Activated CD8-positive, alpha-beta T cell treated with anti-CD3 and anti-CD28 coated beads for 36 hours (primary cell): ENCODE measurements at places on chromosomes 1 and 21. TPM values are rescaled to one million over a fixed set of nuclear protein-coding genes. Genes with fewer than 3 reads are reported as not detected.

DNA sequence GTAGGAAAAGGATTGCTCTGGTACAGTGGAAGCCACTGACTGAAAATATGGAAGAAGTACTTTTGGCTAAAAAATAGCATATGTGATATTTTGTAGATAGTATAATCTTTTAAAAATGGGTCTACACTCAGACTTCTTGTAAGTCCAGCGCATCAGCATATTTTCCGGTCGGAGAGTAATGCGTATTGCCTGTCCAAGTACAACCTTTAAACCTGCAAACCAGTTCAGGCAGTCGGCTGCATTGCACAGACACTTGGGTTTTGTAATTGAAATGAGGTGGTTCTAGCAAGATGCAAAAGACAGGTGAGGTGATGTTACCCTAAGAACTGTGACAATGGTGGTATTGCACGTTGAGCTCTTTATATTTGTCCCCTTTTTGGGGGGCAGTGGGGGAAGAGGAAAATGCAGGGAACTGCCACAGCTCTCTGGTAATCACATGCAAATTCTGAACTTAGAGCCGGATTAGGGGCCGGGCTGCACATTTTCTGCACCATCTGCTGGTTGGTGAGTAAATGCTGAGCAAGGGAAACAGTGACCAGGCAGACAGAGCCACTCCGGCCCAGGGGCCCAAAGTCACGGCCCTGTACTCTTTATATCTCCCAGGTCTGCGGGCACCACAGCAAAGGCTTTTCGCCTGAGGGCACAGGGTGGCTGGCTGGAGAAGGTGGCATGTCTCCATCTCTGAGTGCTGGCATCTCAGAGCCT is 2.3 kb downstream of the GPR137B start:
- H3K4me1 ChIP-seq, result peaks cover 26% of the 10 kb centered on the region
- DNase-seq, result no peak
- peak overlapping the region; percentile 92 for H3K4me3 ChIP-seq

- no peaks in the 10 kb centered on the region for H3K27me3 ChIP-seq
- peak overlapping the region; percentile 74 for H3K27ac ChIP-seq
- H3K4me1 ChIP-seq, result peaks cover 35% of the 10 kb centered on the region
- no peak for DNase-seq
Measured at GRCh38 chr1:221810406-221810805, 68.5 kb upstream of the DUSP10 start.

- peaks cover 12% of the 10 kb centered on the region for H3K27me3 ChIP-seq
- no peak overlapping the region for H3K27ac ChIP-seq
- H3K36me3 ChIP-seq, result no peaks in the 10 kb centered on the region
- DNase-seq, result no peak
- no peak overlapping the region for H3K4me3 ChIP-seq
Measured at GRCh38 chr1:157371826-157372225, 180.5 kb downstream of the FCRL5 start.

Gene CTSK
- total RNA-seq, result 2.9 TPM

Gene SNAP47
- total RNA-seq, result 25.3 TPM
